ENCODE measurements at places on chromosomes 12 and 14. TPM values are rescaled to one million over a fixed set of nuclear protein-coding genes. Genes with fewer than 3 reads are reported as not detected.

The MMP14 gene
- 475 TPM for total RNA-seq

The FAM90A1 gene
- not detected for total RNA-seq

The CYP46A1 gene
- total RNA-seq, result 0.22 TPM

The PLA2G1B gene
- not detected for total RNA-seq

The TTC7B gene
- total RNA-seq, result 28.2 TPM

The SRGAP1 gene
- total RNA-seq, result 13.0 TPM

The GRIN2B gene
- total RNA-seq, result not detected

The FBXO21 gene
- total RNA-seq, result 43.9 TPM

The TDRD9 gene
- total RNA-seq, result not detected

The RBMS2 gene
- 23.8 TPM for total RNA-seq

The KERA gene
- not detected for total RNA-seq

The LRIG3 gene
- total RNA-seq, result 29.3 TPM

The ESR2 gene
- not detected for total RNA-seq

The EMP1 gene
- total RNA-seq, result 744 TPM

The SLC39A5 gene
- not detected for total RNA-seq

Data from GM23248 (cell line).